Naive thymus-derived CD8-positive, alpha-beta T cell (primary cell): ENCODE measurements at places on chromosomes 12 and 14.

GRCh38 chr12:104577581-104577981 is 120.8 kb downstream of the CHST11 start:
- DNase-seq: no peak

GRCh38 chr12:29241821-29242591 is 92.9 kb downstream of the FAR2 start:
- DNase-seq: no peak

- no peak for DNase-seq
Measured at GRCh38 chr12:93751864-93752610, 74.9 kb downstream of the CRADD start.

- DNase-seq: no peak
Measured at GRCh38 chr12:91947459-91947858, 198.2 kb downstream of the BTG1 start.

- DNase-seq: no peak
Measured at GRCh38 chr12:127133675-127134335, 1133.2 kb upstream of the TMEM132C start.

- no peak for DNase-seq
Measured at GRCh38 chr12:16949871-16950667, 344.1 kb upstream of the LMO3 start.

- DNase-seq: no peak
Measured at GRCh38 chr12:124491856-124492420, 75.5 kb downstream of the NCOR2 start.

DNA sequence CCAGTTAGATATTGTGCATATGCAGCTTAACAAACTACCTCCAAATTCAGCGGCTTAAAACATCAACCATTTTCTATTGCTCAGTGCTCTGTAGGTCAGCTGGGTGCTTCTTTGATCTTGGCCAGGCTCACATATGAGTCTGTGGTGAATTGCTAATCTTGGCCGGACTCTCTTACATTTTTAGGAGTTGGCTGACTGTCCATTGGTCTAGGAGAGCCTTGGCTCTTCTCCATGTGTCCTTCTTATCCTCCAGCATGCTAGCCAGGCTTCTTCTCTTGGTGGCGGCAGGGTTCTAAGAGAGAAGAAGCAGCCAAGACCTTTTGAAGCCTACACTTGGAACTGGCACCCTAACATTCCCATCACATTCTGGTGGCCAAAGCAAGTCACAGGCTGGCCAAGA is 174.3 kb upstream of the PWP1 start:
- DNase-seq: no peak

DNA sequence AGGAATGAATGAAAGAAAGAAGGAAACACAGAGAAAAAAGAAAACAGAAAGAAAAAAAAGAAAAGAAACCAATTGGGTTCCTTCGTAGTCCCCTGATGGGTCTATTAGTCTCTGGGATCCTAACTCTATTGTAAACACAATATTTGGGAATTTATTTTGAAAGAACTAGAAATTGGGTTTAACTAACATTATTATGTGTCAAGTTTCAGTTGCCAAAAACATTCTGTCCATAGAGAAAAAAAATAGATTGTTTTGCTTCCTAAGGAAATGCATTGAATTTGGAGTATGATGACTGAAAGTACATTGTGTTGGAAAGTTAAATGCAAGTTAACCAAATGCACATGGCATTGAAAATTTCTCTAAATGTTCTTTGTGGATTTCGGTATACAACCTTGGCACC is 52.8 kb upstream of the PPP1R12A start:
- DNase-seq: no peak

DNA sequence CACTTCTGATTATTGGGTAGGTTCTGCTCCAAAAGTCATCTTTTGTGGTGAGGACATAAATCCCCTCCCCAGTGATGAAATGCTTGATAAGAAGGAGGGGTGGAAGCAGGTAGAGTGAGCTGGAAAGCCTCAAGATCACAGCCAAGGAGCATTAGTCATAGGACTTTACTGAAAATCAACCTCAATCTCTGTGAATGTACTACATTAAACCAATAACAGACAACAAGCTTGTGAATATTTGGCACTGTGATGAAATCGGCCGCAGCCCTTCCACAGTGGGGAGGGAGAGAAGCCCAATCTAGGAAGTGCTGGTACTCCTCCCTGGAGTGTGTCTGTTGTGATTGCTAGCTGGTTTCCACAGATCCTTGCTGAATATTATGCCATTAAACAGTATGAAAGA is 41.2 kb upstream of the PTCSC3 start:
- no peak for DNase-seq

GRCh38 chr12:25251769-25252168 is 1.0 kb upstream of the KRAS start:
- no peak for DNase-seq

DNA sequence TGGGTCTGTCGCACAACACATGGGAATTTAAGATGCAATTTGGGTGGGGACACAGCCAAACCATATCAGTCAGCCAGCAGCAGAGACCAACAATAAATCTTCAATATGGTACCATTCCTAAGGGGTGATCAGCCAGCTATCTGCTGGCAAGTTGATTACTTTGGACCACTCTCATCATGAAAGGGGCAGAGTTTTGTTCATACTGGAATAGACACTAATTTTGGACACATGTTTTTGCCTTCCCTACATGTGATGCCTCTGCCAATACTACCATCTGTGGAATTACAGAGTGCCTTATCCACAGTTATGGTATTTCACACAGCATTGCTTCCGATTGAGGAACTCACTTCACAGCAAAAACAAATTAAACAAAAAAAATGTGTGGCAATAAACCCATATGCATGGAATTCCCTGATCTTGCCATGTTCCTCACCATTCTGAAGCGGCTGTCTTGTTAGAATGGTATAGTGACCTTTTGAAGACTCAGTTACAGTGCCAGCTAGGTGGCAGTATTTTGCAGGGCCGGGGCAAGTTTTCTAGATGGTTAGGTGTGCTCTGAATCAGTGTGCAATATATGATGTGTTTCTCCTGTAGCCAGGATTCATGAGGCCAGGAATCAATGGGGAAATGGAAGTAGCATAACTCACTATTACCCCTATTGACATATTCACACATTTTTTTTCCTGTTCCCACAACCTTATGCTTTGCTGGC is 179.0 kb upstream of the IGF1 start:
- DNase-seq: no peak

GRCh38 chr12:106109168-106109910 is 29.4 kb downstream of the NUAK1 start:
- no peak for DNase-seq

DNA sequence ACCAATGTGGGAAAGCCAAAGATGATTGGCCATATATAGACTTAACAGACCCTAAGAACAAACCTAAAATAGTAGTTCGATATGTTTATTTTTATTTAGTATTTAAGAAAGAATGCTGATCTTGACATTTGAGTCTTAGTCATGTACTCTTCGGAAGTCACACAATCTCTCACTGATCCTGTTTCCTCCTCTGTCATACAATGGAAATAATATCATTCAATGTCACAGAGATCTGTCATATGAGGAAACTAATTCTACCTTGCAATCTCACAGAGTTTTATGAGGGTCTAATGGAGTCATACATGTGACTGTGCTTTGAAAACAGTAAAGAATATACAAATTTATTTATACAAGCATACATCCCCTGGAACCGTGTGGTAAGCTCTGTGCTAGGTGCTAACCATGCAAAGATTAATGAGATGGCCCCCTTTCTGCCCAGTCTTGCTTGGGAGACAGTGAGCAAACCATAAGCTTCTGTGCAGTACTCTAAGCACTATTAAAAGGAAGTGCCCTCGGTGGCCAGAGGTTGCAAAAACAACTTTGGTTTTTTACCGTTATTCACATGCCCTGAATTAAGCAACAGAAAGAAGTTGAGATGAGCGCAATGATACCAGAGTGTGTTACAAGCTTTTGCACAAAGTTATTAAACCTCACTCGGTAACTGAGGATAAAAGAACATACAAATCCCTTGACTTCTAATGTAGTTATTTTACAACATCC is 1.7 kb upstream of the LIN7A start:
- DNase-seq: no peak

- DNase-seq: no peak
Measured at GRCh38 chr12:47820631-47821345, 1.1 kb upstream of the HDAC7 start.

GRCh38 chr14:104974146-104974541 is 4.0 kb downstream of the AHNAK2 start:
- DNase-seq: no peak

DNA sequence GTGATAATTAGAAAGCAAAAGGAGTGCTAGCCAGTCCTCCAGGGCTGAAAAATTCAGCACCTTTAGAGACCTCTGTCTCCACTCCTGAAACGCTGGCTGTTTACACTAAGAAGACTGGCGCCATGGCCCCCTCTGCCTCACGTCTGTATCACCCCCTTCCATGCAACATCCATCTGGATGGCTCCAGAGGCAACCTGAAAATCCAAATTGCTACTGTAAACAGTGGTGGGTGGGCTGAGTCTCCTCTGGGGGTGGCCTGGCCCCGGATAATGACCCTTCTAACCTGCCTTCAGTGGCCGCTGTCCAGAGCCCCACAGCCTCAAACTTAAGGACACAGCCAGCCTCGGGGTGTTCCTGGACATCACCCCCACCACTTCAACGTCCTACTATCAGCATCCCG is 1.4 kb downstream of the PRKD1 start:
- no peak for DNase-seq

DNA sequence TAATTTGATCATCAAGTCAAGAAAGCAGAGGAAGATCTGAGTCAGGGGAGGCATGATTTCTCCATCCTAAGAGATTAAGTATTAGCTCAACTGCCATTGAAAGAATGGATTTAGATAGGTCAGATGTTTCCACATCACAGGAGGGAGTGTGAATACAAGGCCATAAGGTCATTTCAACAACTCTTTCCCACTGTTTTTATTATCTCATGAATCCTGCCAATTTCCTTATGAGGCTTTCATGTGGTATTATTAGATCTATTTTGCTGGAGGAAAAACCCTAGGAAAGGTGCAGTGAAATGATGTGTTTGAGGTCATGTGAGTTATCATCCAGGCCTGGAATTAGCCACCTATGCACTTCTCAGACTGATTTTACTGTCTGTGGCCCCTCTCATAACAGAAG is 269.0 kb downstream of the NOVA1 start:
- DNase-seq: no peak
